Activated CD8-positive, alpha-beta memory T cell treated with anti-CD3 and anti-CD28 coated beads for 36 hours (primary cell): ENCODE measurements at places on chromosomes 4 and X. TPM values are rescaled to one million over a fixed set of nuclear protein-coding genes. Genes with fewer than 3 reads are reported as not detected.

BEX4 gene
- 12.8 TPM for total RNA-seq

SHOX gene
- total RNA-seq, result not detected

BST1 gene
- total RNA-seq, result 0.38 TPM

CD40LG gene
- total RNA-seq, result 7.6 TPM

USP17L28 gene
- total RNA-seq, result not detected

ARL9 gene
- 0.42 TPM for total RNA-seq

TRIM75 gene
- not detected for total RNA-seq

DAPP1 gene
- 24.4 TPM for total RNA-seq

SRD5A3 gene
- total RNA-seq, result 27.7 TPM
